T-helper 2 cell (primary cell): ENCODE measurements at places on chromosomes 12 and 14.

GRCh38 chr12:69239922-69240630 is 707 bp downstream of the CPSF6 start:
- peak; percentile 39 for DNase-seq

DNA sequence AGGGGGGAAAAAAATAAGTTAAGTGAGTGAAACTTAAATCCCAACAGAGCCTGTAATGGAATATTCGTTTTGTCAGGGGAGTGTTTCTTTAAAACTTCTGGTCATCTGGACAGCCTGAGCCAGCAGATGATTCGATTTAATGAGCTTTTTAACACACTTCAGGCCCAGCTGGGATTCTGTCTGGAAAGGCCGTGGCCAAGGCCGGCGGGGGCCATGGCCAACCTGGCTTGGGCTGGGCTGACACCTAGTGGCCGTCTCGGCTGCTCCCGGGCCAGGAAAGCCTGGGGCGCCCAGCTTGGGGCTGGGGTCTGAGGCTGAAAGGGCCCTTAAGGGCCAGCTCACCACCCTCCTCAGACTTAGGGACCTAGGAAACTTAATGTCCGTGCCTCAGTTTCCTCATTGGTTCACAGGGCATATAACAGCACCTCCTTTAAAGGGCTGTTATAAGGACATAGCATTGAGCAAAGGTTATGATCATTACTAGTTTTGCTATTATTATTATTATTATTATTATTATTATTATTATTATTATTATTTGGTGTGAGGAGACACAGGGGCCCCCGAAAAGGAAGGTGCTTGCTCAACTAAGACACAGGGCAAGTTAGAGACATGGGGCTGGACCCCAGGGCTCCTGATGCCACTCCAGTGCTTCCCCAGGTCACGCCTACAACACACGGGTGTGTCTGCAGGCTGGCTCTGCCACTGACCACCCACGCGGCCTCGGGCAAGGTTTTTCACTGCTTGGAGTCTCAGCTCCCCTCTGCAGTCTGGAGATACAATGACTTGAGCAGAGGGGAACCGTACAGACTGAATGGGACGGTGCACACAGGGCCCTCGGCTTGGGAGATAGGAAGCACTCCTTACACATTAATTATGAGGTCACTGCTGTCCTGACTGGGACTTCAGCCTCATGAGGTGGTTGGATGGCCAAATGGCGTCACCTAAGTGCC is 84.0 kb downstream of the SYNE3 start:
- no peak for DNase-seq

- no peak for DNase-seq
Measured at GRCh38 chr12:116293687-116294453, 16.4 kb upstream of the MED13L start.

- DNase-seq: no peak
Measured at GRCh38 chr14:70171726-70172125, 17.0 kb downstream of the SLC8A3 start.

GRCh38 chr14:26939755-26940154 is 341.9 kb upstream of the NOVA1 start:
- no peak for DNase-seq

DNA sequence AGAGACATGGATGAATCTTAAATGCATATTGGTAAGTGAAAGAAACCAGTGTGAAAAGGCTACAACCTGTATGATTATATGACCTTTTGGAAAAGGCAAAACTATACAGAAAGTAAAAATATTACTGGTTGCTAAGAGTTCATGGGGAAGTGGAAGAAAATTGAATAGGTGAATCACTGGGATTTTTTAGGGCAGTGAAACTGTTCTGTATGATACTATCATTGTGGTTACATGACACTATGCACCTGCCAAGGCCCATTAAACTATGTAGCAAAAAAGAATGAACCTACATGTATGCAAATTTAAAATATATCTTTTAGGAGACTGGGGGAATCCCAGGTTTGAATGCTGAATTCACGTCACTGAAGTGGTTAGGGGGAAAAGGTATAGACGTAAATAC is 12.6 kb upstream of the OR8S1 start:
- no peak for DNase-seq

DNA sequence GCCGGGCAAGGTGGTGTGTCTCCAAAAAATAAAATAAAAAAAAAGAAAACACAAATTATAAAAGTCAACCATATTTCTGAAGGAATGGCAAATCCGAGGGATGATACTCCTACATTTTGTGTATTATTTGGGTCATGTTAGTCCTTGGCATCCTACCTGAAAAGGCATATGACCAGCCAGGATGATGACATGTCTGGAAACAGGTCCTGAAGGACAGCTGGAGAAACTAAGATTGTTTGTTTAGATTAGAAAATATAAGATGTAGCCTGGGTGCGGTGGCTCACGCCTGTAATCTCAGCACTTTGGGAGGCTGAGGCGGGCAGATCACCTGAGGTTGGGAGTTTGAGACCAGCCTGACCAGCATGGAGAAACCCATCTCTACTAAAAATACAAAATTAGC is 47.6 kb upstream of the FOXJ2 start:
- no peak for DNase-seq

GRCh38 chr12:49811961-49812401 is 16.2 kb downstream of the NCKAP5L start:
- DNase-seq: no peak

DNA sequence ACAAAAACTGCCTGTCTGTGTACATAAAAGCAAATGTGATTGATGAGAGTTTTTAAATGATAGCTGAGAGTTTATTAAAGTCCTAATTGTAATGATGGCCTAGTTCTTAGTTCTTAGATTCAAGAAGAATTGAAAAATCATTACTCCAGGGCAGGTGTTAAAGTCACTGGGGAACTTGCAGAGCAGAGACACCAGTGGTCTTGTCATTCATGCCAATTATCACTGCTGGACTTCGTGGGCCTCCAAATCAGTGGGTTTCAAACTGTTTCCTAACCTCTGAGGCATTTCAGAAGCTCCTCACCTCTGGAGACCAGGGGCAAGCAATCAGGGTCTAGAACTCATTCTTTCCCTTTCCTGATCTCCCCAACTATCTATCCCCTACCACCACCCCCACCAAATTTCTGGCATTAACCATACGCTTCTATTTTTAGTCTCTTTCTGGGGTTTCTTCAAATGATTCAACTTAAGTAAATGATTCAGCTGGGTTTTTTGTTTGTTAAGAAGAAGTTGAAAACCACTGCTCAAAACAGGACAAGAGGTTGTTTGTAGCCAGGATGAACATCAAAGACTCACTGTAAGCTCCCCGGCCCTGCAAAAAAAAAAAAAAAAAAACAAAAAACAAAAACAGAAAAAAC is 80.1 kb downstream of the CEP83 start:
- DNase-seq: no peak

DNA sequence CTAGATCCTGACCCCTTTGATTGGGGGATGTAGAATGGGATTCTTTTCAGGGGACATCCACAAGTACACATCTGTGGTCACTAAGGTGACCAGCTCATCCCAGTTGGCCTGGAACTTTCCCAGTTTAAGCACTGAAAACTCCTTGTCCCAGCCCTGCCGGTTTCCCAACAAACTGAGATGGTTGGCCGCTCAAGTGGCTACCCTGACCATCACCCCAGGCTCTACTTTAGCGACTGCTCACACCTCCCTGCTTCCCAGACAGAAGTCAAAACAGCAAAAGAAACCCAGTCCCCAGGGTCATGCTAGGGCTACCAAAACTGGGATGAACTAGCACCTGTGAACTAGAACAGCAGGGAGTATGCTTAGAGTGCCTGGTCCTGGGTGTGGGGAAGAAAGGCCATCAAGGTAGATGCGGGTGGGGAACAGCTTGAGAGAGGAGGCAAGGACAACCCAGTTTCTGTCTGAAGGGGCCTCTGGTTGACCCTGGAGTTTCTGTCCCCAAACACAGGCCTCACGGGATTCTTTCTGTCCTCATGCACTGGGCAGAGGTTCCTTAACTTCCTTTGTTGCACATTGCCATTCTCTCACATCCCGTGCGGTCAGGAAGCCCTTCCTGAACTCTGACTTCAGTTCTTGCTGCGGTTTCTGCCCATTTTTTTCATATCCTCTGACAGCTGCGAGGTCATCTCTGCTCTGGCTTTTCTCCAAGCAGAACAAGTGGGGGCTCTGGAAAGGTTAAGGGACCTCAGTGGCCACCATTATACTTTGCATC is 1.6 kb downstream of the LTB4R start:
- DNase-seq: peak; percentile 79

- DNase-seq: no peak
Measured at GRCh38 chr12:49545815-49546214, 7.0 kb downstream of the KCNH3 start.

GRCh38 chr14:34872822-34873588 is 2.2 kb downstream of the BAZ1A start:
- peak; percentile 71 for DNase-seq

DNA sequence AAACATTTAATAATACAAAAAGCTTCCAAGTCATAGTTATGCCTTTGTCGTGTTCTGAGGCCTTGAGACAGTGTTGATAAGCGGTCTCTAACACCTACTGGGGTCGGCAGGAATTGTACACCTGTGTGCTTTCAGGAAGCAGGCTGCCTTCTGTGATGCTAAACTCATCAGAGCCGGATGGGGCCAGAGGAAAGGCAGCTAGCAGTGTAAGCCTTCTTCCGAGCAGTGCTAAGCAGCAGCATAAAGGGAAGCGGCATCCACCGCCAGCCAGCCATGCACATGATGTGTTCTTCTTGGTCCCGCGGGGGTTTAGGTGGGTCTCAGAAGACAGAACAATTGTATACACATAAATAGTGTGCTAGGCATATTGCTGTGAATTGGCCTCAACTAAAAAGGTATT is 159.3 kb downstream of the SLC15A4 start:
- no peak for DNase-seq

GRCh38 chr12:65614259-65614889 is 209.9 kb upstream of the HMGA2 start:
- DNase-seq: no peak

DNA sequence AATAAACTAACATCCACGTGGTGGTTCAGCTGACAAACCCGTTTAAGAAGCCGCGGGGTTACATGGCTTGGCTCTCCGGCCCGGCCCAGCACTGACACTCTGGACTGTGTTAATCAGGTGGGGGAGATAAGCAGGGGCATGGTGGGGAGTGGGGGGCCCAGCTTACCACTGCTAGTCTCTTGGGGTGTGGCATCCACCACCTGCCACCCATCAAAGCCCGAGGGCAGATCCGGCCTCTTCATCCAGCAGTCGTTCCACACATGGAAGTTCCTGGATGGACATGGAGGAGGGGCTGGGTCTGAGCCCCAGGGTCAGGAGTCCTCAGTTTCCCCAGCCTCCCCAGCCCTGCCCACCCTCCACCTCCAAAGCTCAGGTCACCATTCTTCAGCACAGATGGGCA is 4.9 kb downstream of the TGM1 start:
- no peak for DNase-seq

DNA sequence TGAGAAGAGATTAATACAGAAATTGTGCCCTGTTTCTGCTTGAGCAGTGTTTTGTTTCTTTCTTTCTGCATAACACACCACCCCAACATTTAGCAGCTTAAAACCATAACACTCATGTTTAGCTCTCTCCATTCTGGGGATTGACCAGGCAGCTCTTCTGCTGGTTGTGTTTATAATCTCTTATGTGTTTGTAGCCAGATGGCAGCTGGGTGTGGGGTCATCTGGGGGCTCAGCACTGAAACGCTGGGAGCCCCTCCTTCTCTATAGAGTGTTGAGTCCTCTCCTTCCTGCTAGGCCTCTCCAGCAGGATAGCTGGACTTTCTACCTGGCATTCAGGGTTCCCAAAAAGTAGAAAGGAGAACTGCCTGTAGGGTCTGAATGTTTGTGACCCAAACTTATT is 270.6 kb downstream of the TTC8 start:
- no peak for DNase-seq

DNA sequence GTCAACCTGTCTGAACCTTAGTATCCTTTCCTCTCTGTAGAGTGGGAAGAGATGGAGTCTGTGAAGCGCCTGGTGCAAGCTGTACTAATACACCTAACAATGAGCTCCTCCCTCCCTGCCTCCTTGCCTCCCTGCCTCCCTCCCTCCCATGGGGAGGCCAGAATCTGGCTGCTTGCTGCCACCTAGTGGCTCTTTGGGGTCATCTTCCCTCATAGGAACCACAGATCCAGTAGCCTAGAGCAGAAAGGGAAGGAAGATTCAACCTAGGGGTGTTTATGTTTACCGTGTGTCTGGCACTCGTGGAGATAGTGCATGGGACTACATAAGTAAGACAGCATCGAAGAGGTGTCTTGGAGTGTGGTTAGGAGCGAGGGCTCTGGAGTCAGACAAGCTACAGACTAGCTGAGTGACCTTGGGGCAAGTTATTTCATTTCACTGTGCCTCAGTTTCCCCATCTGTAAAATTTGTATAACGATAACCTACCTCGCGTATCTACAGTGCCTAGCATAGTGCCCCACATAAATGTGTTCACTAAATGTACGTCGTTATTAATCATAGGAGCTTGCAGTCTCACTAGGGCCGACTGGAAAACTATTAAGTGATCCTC is 35.5 kb upstream of the TSPAN9 start:
- peak; percentile 19 for DNase-seq

DNA sequence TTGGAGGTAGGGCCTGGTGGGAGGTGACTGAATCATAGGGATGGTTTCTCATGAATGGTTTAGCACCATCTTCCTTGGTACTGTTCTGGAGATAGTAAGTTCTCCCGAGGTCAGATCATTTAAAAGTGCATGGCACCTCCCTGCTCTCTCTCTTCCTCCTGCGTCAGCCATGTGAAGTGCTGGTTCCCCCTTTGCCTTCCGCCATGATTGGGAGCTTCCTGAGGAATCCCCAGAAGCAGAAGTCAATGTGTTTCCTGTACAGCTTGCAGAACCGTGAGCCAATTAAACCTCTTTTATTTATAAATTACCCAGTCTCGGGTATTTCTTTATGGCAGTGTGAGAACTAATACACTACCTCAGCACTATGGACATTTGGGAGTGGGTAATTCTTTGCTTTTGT is 4.8 kb upstream of the LGMN start:
- no peak for DNase-seq

- DNase-seq: no peak
Measured at GRCh38 chr12:4446335-4446734, 720 bp upstream of the FGF6 start.

DNA sequence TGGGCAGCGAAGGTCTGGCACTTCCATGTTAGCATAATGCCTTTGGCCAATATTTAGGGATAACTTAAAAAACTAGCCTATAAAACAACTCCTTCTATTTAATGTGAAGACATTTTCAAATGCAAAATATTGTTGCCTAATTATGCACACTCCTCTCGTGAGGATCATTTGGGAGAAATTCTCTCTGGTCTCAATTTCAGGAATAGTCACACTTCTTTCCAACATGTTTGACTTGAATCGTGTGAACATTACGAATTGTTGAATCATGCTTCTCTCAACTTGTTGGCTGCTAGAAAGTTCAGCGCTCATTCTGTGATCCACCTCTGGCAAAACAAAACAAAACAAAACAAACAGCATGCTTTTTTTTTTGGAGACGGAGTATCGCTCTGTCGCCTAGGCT is 313.2 kb downstream of the SEC23A start:
- no peak for DNase-seq

- no peak for DNase-seq
Measured at GRCh38 chr12:15962760-15963159, 51.6 kb downstream of the DERA start.
